ENCODE measurements at places on chromosomes 12 and 14.

DNA sequence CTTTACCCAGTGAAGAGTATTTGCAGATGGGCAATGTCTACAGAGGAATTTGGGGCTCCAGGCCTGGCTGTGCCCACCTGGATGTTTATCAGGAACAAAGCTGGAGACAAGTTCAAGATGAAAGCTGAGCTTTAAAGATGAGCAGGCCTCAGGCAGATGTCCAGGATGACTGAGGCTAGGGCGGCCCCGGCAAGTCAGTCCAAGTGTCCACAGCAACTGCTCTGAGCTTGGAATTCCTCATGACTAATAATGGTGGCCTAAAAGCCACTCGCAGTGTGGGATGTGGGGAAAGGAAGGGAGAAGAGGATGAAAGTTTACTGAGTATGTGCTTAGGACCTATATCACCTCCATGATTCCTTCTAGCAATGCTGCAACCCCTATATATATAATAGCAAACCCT, 128.2 kb upstream of the NOS1 start:
- DNase-seq: no peak

DNA sequence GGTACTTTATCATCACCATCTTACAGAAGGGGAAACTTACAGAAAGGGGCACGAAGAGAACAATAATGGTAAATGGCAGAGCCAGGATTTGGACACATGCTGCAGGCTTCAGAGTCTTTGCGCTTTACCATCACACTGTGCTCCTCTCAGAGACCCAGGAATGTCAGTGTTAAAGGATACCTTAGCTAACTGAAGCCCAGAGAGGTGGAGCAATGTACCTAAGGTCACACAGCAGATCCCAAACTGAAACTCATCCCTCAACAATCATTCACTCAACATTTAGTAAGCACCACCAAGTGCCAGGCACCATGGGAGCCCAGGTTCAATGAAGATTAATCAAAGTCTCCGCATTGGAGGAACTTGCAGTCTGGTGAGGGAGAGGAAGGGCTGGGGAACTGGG, 8.0 kb upstream of the KRT78 start:
- DNase-seq: no peak

DNA sequence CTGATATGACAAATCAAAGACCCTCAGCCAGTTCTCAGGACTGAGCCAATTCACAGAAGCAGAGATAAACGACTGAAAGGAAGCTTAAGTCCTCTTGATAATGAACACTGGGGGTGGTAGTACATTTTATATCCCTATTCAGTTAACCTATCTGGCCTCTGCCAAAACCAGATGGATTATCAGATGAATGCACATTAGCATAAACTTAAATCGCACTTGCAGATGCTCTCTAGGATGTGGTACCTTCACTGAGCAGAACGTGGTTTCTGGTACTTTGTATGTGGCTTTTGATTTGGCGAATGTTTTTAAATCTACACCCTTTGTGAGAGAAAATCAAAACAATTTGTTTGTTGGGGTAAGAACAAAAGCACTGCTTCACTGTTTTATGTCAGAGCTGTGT, 21.1 kb upstream of the TAS2R14 start:
- DNase-seq: no peak

DNA sequence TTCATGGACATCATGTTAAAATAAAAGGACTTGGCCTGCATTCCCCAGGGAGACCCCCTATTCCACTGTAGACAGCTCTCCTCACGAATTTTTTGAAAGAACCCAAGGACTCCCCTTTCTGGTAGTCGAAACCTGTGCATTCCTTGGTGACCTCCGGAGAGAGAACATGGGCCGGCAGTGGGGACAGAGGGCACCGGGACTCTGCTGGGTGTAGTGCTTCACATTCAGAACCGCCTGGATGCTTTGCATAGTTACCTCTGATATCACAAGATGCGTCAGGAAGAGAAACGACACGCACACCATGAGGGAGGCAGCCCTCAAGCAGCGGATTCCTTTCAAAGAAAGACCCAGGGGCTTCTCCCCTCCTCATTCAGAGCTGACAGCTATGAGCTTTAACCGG, 9.7 kb downstream of the CKAP4 start:
- no peak for DNase-seq

DNA sequence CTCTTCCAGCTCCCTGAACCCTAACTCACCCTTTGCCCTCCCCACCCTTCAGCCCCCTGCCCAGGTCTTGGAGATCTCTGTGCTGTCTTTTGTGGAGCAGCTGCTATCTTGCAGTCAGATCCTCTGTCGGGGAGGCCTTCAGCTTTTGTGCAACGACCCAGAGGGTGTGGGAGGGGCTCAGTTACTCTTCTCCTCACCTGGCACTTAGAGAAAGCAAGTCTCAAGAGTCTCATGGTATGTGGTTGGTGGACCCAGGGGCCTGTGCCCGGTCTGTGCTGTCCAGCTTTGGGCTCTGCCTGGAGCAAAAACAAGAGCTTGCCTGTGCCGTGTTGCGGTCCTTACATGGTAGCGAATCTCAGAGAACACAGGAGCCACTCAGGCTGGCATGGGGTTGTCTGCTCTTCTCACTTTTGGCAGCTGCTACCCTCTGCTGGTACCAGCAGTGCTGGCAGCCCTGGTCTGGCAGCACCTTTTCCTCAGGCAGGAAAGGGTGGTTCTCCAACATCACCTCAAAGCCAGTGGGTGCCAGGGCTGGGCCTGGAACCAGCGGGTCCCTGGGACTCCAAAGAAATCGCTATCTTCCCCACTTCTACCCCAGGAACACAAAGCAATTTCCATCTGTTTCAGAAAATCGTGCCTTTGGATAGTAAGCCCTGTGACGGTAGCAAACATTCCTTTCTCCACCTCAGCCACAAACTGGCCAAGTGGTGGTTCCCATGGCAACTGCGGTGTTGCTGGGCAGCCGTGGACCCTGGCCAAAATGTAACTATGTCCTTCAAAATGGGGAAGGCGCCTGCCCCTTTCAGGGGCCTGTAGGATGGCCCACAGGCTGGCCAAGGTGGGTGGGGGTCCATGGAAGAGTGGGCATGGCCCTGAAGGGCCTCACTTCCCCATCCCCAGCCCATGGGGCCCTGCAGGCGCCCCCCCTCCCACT, 90.0 kb downstream of the RIN3 start:
- DNase-seq: peak; percentile 14

DNA sequence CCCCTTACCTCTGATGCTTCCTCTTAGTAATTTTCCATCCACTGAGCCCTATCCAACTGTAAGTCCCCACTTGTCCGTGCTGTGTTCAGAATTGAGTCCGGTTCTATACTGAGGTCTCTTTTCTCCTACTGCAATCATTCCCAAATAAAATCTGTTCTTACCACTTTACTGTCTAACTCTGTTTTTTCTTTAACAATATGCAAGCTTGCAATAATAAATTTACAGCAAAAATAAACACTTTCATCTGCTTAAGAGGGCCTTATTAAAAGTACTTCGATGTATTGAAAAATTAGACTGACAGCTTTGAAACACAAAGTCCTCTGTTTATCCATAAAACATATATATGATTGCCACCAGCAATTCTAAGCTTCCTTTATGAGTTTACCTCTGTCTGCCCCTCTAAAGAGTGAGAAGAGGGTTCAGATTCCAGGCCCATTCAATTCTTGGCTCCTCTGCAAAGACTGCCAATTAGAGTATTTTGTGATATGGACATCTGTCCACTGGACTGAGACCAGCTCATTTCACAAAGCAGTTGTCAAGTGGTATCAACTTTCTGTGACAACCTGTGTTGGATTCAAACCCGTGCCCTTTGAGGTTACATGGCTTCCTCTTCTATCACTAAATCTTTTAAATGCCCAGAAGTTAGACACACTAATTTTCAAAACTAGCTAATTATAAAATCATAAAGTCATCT, 39.9 kb upstream of the G2E3 start:
- DNase-seq: no peak

DNA sequence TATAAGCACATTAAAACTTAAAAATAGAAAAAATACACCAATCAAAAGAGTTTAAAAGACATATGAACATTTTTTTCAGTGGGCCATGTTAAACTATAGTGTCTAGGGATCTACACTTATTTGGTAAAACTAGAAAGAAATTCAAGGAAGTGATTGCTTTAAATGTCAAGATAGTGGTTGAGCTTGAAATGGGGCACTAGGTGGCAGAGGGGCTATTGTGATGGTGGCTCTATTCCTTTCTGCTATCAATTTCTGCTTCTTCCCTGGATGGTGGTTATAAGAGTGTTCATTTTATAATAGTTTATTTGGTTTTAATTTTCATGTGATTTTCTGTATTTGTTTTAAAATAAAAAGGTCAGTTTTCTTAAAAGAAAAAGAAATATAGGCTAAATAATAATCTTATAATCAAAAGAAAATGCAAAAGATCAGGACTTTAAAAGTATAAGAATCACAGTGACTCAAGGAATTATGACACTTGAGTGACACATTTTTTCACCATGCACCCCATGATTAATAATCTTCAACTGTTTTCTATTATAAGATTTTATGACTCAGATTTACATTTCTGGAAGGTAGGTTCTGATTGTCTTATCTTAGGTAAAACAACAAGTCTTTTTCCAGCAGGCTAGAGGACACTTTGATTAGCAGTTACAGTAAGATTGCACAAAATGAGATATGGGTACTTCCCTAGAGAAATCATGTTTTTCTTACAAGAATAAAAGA, 137.5 kb downstream of the FSCB start:
- DNase-seq: no peak

DNA sequence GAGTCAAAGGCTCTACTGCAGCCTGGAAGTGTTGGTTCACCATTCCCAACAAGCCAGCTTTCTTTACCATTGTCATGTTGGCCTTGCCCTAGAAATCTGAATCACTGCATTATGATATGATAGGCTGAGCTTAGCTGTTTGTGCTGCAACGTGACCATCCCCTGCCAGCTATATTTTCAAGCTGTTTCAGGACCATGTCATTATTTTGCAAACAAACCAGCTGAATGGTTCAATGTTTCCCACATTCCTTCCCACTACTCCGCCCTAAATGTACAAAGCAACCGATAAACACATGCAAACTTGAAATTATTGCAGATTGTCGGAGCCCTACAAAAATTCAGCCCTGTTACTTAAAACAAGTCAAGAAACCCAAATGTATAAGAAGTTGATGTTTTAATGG, 136.1 kb downstream of the KICS2 start:
- DNase-seq: no peak

- no peak for DNase-seq
Measured at GRCh38 chr12:57491393-57492280, 3.8 kb downstream of the MARS1 start.

DNA sequence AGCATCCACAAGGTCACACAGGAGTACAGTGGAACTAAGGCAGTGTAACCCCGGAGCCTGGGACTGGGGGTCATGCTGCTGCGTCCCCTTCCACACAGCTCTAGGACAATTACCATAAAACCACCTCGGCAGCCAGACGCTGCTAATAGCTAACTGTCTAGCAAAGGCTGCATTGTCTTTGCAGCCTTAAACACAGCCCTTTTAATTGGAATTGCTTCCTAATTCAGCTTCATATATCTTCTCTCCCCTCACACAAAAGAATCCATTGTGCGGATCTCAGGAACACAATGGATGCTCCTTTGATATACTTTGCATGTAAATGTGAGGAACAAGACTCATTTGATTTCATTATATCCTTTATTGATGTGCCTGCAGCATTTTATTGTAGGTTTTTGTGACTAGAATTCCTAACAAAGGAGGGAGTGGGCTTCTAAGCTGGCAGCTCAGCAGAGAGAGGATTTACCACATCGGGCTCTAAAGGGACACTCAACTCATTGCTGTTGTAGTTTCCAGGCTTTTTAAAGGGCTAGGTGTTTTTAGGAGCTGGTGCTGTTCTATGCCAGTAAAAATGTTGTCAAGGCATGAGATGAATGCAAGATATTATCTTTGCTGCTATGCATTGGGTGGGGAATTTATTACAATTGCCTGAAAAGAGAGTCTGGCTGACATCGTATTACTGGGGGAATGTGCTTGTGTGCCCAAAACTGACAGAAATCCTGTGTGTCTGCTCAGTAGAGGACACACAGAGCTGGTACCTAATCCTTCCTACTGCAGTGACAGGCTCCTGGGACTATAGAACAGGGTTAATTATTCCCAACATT, 30.4 kb upstream of the DACT1 start:
- DNase-seq: peak; percentile 29

- no peak for DNase-seq
Measured at GRCh38 chr12:101697930-101698799, 725 bp downstream of the CHPT1 start.

DNA sequence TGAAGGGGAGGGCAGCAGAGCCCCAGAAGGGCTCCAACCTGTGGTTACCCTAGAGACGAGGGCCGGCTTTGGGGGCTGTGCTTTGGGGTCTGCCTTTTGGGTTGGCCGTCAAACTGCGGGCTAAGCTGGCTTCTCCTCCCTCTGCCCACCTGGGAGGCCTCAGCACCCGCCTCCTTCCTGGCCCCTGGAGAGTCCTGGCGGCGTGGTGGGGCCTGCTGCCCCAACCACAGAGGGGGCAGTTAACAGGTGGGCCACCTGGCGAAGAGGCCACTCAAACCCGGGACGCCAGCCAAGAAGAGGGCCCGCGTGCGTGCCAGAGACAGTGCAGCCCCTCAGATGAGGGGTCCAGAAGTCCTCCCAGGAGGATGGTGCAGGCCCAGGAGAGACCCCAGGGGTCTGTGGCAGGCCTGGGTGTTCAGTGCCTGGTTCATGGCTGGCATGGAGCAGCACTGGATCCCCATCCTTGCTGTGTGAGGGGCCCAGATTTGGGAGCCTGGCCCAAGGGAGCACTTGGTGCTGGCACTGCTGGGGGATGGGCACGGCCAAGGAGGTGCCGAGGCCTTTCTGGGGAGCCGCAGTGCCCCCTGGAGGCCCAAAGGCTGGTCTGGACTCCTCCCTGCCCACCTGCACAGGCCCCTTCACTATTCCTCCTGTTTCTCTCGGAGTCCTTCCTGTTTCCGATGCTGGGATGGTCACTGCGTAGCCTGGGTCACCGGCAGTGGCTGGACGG, 48.8 kb downstream of the LRCOL1 start:
- DNase-seq: no peak

- DNase-seq: no peak
Measured at GRCh38 chr14:102866982-102867761, 55.3 kb upstream of the AMN start.

DNA sequence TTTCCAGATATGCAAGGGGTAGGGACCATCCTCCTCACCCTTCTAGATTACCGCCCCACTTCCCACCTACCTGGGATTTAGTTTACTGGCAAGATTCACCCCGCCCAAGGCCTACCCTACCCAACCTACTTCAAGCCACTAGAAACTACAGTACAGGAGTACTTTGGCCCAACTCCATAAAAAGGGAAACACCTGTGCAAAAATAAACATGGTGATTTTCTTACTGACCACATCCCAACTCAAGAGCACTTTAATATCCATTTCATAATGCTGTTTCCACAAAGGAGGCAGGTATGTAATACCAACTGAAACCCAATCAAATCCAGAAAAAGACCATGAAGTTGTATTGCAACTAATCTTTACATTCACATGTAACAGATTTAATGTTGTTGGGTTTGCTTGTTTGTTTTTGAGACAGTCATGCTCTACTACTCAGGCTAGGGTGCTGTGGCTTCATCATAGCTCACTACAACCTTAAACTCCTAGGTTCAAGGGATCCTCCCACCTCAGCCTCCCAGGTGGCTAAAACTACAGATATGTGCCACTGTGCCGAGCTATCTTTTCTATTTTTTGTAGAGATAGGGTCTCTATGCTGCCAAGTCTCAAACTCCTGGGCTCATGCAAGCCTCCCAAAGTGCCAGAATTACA, 41.7 kb upstream of the RAP1B start:
- no peak for DNase-seq

GRCh38 chr14:104432611-104433231, 146.8 kb upstream of the C14orf180 start:
- DNase-seq: no peak
